ENCODE measurements at places on chromosomes 13 and 19.

GRCh38 chr13:79190932-79191331 is 215.1 kb downstream of the RBM26 start:
- DNase-seq = no peak

DNA sequence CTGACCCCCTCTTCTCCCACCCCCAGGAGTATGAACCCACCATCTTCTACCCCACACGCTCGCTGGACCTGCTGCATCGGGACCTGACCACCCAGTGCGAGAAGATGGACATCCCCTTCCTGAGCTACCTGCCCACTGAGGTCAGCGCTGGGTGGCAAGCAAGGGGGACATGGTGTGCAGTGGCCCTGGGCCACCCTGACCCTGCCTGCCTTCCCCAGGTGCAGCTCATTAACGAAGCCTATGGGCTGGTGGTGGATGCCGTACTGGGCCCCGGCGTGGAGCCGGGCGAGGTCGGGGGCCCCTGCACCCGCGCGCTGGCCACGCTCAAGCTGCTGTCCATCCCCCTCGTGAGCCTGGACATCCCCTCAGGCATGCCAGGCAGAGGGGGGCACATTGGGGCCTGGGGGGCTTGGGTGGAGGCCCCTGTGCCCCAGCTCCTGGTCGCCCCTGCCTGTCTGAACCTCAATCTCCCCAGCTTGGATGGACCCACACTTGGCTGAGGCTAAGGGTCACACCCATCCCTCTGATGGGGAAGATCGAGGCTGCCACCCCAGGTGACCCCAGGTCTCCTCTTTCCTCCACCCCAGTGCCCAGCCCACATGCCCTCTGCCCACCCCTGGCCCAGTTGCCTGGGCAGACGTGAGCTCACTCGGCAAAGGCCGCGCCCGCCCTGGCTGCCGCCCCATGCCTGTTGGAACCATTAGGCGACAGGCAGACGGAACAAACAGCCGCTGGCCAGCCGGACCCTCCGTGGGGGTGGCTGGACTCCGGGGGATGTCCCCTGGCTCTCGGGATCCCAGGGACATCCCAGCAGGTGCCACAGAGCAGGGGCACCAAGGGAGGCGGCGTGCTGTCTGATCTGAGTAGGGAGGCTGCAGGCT is 2.5 kb upstream of the CILP2 start:
- no peak for DNase-seq

DNA sequence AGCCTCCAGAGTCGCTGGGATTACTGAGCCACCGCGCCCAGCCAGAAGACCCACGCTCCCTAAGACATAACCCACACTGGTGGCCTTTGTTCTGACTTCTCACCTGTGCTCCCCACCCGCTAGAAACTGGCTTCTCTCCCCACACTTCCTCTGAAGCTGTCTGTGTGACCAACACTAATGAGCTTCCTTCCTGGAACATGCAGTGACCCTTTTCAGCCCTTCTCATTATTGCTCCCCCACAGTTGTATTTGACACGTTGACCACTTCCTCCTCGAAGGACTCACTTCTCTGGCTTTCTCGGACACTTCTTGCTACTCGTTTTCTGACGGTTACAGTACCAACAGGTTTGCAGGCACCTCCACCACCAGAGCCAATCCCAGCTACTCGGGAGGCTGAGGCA is 10.9 kb downstream of the NCR1 start:
- DNase-seq = no peak

GRCh38 chr19:46610851-46611770 is 10.0 kb downstream of the CALM3 start:
- peak; percentile 8 for DNase-seq

- no peak for DNase-seq
Measured at GRCh38 chr19:7191946-7192691, 102.1 kb downstream of the INSR start.

GRCh38 chr13:33730619-33731018 is 87.3 kb upstream of the RFC3 start:
- no peak for DNase-seq

DNA sequence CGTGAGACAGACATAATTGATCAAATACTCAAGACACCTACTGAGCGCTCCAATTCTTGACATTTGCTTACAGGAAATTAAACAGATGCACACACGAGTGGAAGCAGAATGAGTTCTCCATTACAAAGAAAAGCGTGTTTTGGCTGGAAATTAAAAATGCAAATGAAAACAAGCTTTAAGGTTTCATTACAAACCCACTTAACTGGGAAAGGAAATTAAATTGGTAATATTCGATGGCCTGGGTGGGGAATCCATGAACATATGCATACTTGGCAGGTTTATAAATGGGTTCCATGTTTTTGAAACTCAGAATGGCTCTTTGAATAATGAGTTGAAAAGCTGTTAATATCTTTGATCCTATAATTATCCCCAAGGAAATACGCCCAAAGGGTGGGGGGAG is 178.0 kb downstream of the IER2 start:
- DNase-seq = no peak

DNA sequence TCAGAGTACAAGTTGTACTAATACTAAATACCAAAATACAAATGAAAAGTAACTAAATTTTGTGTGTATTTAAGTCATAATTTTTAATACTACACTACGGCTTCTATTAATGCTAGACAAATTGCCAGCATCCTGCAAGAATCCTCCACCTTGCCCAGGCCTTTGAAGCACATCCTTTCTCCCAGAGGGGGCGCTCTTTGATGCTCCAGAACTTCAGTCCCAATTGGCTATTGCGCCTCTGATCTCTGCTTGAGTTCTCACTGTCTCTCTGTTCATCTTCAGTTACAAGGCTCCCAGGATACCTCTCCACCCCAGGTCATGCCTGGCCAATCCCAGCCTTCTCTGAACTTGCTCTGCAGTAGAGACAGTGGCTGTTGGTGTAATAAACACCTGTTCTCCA is 141.0 kb downstream of the DCLK1 start:
- DNase-seq = peak; percentile 52

- DNase-seq = no peak
Measured at GRCh38 chr19:17946965-17947784, 14.4 kb downstream of the CCDC124 start.

- DNase-seq = no peak
Measured at GRCh38 chr13:79522583-79522982, 41.6 kb downstream of the NDFIP2 start.

- DNase-seq = peak; percentile 98
Measured at GRCh38 chr19:19540064-19540714, 2.1 kb downstream of the CILP2 start.

- DNase-seq = no peak
Measured at GRCh38 chr13:105389373-105389772, 1146.1 kb downstream of the EFNB2 start.
